ENCODE measurements at places on chromosomes 6 and 20. TPM values are rescaled to one million over a fixed set of nuclear protein-coding genes. Genes with fewer than 3 reads are reported as not detected.

- DNase-seq, result no peak
These were observed 5.6 kb downstream of the BRD2 start for GRCh38 chr6:32974016-32974333.

DNA sequence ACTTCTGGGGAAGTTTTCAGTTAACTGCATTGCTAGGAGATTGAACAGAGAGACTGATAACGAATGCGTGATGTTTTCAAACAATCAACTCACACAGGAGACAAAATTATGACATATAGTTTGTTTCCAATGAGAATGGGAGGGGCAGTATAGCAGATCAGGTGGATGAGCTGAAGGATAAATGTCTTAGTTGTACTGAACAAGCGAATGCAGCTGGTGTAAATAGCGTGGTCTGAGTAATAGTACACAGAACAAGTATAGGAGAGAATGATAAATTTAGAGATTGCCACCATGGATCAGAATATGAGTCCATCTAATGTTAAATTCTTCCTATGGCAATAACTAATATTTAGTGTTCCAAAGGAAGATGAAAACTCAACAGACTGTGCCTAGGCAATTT is 858.6 kb downstream of the EYS start:
- DNase-seq, result no peak

DNA sequence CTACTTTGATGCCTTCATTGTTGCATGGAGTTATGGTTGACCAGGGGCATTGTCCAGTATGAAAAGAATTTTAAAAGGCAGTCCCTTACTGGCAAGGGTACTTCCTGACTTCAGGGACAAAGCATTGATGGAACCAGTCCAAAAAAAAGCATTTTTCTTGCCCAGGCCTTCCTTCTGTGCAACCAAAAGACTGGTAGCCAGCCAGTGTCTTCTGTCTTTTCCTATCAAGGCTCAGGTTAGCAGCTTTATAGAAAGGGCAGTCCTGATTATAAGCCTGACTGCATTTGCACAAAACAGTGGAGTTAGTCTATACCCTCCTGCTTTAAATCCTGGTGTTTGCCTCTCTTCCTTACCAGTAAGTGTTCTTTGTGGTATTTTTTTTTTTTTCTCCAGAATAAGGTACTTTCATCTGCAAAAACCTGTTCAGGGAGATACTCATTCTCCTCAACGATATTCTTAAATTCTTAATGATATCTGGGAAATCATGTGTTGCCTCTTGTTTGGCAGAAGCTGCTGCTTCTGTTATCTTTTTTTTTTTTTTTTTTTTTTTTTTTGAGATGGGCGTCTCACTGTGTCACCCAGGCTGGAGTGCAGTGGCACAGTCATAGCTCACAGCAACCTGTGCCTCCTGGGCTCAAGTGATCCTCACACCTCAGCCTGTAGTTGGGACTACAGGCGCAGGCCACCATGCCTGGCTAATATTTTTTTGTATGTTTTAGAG is 33.9 kb downstream of the SCAF8 start:
- no peak for DNase-seq

Gene PARD6B
- total RNA-seq, result 9.8 TPM

Gene CCN6
- not detected for total RNA-seq
